ENCODE measurements at places on chromosomes 5 and 9.

DNA sequence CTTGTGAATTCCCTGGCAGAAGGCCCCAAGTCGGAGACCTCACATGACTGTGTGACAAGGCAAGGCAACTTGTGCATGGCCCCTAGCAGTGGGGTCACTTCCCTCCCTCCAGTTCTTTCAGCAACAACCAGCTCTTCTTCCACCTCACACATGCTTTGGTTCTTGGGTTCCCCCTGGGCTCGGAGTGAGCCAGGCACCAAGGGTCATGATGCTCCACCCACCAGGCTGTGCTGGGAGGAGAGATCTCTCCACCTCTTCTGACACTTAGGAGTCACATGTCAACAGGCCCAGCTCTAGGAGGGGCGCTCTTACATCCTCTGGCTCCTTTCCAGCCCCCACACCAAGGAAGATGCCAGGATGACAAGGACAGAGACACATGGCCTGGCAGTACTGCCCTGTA is 56.7 kb downstream of the CDH6 start:
- DNase-seq, result no peak

GRCh38 chr5:112061666-112062065 is 304.7 kb upstream of the NREP start:
- DNase-seq, result no peak

GRCh38 chr5:172351240-172351778 is 67.7 kb upstream of the UBTD2 start:
- no peak for DNase-seq

- no peak for DNase-seq
These were observed 100.3 kb upstream of the PANK3 start for GRCh38 chr5:168679515-168679920.

- DNase-seq, result no peak
These were observed 15.0 kb upstream of the RPS14 start for GRCh38 chr5:150464554-150465012.

- DNase-seq, result no peak
These were observed 15.6 kb downstream of the SNX2 start for GRCh38 chr5:122790354-122791103.

- DNase-seq, result no peak
These were observed 502 bp upstream of the PTGR1 start for GRCh38 chr9:111599955-111600343.

- no peak for DNase-seq
These were observed 933.4 kb upstream of the COX7C start for GRCh38 chr5:85684351-85684750.

DNA sequence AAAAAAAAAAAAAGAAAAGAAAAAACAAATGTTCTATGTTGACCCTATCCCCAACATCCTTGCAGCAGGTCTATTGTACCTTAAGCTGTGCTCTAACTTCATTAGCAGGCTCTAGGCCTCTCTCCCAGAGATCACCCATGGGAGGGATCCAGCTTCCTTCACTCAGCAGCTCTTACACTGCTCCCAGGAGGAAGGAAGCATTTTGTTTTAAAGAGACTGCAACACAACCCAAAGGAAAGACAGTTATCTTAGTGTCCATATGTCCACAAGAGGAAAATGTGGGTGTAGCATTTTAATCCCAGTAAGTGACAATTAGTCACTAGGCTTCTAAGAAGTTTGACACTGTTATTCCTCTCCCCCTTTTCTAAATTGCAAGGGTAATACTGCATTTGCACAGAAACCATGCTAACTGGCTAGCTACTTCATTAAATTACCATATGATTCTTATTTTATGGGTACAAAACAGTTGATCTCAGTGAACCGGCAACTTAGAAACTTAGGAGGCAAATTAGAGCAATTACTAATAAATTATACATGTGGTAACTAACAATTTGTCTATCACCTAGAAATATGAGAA is 58.8 kb downstream of the MARCHF3 start:
- no peak for DNase-seq

- no peak for DNase-seq
These were observed 157.5 kb upstream of the MAST4 start for GRCh38 chr5:66438696-66439095.

DNA sequence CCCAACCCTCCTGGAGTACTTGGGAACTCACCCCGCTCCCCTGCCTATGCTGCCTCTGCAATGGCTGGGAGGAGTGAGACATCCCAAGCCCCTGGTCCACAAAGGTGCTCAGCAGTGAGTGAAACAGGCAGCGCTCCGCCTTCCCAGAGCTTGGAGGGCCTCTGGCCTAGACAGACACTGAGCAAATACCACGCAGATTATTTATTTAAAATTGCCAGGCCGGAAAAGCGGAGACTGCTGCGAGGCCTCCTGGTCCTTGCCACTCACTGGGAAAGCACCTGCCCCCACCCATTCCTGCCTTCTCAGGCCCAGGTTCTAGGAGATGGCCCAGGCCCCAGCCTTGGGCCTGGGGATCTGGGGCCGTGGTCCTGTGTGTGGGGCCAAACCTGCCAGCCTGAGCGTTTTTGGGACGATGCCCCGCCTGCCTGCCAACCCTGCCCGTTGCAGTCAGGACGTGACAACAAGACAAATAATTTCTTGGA is 17.4 kb downstream of the FGF18 start:
- no peak for DNase-seq

DNA sequence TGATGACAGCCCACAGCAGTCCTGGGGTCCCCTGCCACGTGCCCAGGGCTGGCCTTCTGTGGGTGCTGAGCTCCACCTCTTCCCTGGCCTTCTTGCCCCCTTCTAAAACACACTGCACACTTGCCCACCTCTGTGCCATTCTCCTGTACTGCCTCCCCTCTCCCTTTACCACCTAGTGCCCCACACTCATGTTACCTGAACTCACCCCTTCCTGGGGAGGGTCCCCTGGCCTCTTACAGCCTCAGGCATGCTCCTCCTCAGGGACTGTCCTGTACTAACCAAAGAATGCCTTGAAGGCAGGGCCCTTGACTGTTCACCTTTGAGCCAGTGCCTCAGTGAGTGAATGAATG is 60.3 kb downstream of the FGF18 start:
- no peak for DNase-seq

DNA sequence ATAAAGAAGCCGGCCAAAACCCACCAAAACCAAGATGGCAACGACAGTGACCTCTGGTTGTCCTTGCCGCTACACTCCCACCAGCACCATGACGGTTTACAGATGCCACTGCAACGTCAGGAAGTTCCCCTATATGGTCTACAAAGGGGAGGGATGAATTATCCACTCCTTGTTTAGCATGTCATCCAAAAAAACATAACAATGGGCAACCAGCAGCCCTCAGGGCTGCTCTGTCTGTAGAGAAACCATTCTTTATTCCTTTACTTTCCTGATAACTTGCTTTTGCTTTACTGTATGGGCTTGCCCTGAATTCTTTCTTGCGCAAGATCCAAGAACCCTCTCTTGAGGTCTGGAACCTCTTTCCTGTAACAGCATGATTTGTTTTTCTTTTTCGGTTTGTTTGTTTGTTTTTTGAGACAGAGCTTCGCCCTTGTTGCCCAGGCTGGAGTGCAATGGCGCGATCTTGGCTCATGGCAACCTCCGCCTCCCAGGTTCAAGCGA is 2.0 kb upstream of the UAP1L1 start:
- no peak for DNase-seq

DNA sequence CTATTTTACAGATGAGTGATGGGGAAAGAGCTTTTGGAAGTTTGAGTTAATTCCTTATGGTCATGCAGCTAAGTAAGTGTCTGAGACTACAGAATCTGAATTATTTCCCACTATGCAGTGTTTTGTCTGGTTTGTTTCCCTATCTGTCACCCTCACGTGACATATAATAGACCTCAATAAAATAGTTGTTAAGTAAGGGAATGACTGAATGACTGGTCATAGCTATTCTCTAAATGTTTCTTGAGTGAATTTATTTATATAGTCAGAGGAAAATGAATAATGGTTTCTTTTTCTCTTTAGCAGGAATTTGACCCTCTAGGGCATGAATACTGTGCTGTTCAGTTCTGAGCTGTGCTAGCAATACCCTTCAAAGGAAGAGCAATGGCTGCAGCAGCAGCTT is 10.3 kb downstream of the TRIM32 start:
- no peak for DNase-seq

DNA sequence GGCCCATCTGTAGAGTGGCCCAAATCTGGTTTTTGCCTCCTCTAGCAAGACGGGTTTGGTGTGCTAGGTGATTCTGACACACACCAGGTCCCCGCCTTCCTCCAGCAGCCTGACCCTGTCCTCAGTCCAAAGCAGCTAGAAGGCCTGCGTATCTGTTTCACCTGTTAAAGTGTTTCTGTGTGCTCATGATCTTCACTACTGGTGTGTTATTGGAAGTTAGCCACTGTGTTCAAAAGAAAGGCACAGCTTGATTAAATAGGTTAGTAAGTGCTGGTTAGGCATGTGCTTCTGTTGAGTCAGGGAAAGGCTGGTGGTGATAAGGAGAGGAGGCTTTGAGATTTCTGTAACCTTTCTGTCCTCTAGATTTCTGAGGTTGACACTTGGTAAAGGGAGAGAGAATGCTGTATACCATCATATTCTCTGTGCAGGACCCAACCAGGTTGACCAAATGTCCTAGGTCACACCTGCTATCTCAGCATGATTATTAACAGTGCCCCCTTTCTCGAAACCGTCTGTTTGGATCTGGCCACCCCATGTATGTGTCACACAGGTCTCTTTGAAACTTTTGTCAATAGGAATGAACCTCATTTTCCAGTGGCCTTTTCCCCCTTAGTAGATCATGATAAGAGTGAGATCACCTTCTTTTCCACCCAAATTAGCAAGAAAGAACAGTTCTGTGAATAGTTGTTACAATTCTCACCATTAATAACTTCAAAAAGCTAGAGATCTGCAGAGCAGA is 58.8 kb downstream of the ARHGAP26 start:
- DNase-seq, result no peak

Data from activated CD8-positive, alpha-beta memory T cell treated with anti-CD3 and anti-CD28 coated beads for 1 hour (primary cell).